ENCODE measurements at places on chromosomes 16 and 17.
A peak's percentile ranks its signal among the peaks of the same experiment; 100 is the strongest.

GRCh38 chr17:27631411-27631760 lies 398 bp downstream of the LGALS9 start:
- DNase-seq: no peak

- DNase-seq: no peak
Observed at GRCh38 chr16:66677836-66678235, 18.7 kb downstream of the CMTM4 start.

DNA sequence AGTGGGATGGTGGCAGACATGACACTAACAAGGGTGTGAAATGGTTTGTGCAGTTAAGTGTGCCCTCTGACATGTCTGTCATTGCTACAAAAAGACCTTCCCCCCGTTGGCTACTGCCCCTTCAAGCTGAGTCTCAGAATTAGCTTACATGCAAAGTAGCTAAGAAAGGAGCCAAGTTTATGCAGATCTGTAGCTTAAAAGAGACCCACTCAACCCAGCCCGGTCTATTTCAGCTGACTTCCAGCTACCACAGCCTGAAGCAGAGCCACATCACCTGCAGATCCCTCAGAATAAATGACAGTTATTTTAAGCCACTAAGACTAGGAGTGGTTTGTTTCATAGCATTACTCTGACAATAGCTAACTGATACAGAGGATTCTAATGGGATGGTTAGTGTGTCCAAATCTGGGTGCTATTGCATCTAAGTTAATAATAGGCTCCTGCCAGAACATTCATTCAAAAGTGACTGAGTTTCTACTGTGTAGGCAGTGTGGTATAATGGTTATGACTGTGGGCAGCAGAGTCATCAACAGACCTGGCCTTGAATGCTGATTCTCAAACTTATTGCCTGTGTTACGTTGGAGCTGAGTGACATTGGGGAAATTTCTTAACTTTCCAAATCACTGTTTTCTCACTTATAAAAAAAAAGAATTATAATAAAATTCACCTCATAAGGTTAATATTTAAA lies 11.7 kb downstream of the C17orf67 start:
- DNase-seq: no peak

GRCh38 chr17:73815474-73815873 lies 171.2 kb upstream of the SDK2 start:
- DNase-seq: no peak

GRCh38 chr17:36922175-36922574 lies 15.1 kb upstream of the LHX1 start:
- no peak for DNase-seq

- DNase-seq: peak; percentile 68
Observed at GRCh38 chr17:40791787-40792436, 7.8 kb downstream of the KRT28 start.

DNA sequence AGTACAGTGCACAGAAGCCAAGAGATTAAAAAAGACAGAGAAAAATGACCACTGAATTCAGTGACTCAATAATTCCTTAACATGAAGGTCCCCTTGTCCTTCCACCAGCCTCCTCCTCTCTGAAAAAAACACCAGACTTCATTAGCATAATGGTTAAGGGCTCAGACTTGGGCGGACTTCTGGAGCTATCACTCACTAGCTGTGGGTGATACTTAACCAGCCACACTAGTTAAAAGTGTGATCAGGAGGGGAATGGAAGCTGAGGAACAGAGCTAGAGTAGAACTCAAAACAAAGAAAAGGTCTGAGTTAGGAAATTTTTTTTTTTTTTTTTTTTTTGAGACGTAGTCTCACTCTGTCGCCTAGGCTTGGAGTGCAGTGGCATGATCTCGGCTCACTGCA lies 23.2 kb downstream of the ZNF652 start:
- DNase-seq: no peak

- no peak for DNase-seq
Observed at GRCh38 chr17:82010575-82011525, 11.8 kb downstream of the CENPX start.

- DNase-seq: no peak
Observed at GRCh38 chr16:12276576-12276975, 300.0 kb downstream of the SNX29 start.

- DNase-seq: no peak
Observed at GRCh38 chr16:25030420-25031131, 15.4 kb upstream of the ARHGAP17 start.

DNA sequence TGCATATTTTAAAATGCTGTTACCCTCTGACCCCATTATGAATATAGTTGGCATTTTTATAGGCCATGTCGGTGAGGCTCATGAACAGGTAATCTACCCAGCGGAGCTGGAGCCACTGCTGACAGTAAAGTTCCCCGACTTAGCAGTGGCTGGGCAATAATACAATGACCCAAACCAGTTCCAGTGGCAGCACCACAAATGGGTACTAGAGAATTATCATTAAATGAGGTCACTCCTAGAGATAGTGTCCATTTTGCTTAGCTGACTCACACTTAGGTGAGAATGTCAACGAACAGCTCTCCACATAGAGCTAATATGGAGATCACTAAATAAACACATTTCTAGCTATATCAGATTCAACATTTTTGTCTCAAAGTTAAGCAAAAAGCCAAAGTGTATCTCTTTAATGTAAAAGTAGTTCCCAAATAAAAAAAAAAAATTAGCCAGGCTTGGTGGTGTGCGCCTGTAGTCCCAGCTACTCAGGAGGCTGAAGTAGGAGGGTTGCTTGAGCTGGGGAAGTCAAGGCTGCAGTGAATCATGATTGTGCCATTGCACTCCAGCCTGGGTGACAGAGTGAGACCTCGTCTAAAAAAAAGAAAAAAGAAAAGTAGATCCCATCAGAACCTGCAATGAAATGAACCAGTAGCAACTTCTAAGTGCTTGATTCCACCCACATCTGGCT lies 7.4 kb downstream of the MYO1D start:
- DNase-seq: no peak

GRCh38 chr16:8943966-8944759 lies 19.5 kb downstream of the USP7 start:
- no peak for DNase-seq

- no peak for DNase-seq
Observed at GRCh38 chr17:882827-883585, 96.6 kb downstream of the NXN start.

- no peak for DNase-seq
Observed at GRCh38 chr17:32807577-32807976, 69.3 kb downstream of the MYO1D start.

Measured in ELR (cell line).